SHP77 (cell line): ENCODE measurements at places on chromosomes 11 and 22.

GRCh38 chr11:104796301-104796700, 102.0 kb downstream of the CASP12 start:
- no peak for DNase-seq

GRCh38 chr11:77127235-77127911, 673 bp upstream of the MYO7A start:
- DNase-seq: peak; percentile 58

GRCh38 chr22:36830601-36831000, 13.8 kb upstream of the PVALB start:
- no peak for DNase-seq

GRCh38 chr11:61666684-61667297, 13.4 kb upstream of the DAGLA start:
- DNase-seq: no peak

DNA sequence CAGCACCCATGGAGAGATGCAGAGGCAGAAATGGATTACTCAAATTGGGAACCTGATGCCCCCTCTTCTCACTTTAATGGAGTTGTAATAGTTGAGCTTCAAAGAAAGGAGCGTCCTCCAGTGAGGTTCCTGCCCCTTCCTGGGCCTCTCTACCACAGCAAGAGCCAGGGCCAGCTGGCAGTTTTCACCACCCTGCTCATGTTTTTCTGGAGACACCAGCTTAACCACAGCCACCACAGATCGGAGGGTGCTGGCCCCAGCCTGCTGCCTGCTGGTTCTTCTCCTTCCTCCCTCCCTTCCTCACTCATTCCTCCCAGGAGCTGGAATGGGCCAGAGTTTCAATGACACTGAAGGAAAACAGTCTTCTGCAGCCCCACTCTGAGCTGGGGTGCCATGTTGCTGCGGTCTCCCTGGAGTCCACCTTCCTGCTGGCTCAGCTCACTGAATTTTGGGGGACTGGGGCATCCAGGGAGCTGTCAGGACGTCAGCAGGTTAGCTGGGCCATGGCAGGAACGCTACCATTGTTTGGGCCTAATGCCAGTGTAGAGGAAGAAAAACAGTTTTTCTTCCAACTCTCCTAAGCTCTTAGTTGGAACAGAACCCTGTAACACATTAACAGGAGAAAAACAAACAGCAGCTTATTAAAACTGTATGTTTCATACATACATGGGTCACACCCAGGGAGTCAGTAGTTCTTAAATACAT, 57.7 kb downstream of the TRAF6 start:
- DNase-seq: no peak

DNA sequence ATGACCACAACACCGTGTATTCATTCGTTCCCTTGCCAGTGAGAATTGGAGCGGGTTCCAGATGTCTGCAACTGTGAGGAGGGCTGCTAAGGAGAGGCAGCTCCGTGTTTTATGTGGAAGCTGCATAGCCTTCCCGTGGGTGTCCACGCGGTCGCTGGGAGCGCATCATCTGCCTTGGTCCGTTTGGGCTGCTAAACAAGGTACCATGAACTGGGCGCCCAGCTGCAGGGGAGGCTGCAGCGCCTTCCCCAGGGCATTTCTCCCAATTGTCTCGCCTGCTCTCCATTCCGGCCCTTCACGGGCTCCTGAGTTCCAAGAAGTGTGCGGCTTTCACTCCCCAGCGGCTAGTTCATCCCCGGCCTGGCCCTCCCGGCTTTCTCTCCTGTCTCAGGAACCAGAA, 1446.4 kb downstream of the TBC1D22A start:
- no peak for DNase-seq

DNA sequence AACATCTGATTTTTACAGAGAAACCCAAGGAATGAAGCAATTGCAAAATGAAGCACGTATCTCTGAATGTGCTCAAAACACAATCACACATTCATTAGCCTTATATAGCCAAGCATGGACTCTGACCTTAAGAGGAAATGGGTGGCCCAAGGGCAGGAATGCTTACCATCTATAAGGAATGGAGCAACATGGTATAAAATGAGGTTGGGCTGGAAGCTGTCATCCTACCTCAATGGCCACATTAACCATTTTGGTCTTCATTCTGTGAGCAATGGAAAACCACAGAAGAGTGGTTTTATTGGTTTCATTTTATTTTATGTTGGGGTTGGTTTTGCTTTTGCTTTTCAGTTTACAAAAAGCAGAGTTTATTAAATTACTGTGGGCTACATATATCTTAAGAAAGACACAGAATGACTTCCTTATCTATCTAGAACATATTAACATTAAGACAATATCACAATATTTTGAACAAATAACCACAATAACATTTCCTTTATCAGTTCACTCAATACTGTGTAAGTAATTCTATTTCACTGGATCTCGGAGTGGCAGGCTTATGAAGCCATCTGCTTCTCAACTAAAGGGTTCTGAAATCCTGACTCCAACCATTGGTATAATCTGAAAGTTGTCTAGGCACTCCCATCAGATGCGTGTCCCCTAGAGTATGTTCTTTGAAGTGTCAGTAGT, 10.8 kb upstream of the MS4A13 start:
- no peak for DNase-seq
